MG63 (cell line): ENCODE measurements at places on chromosomes 16 and 17. TPM values are rescaled to one million over a fixed set of nuclear protein-coding genes. Genes with fewer than 3 reads are reported as not detected.

GRCh38 chr16:46891910-46892309 is 7.7 kb downstream of the GPT2 start:
- DNase-seq: no peak

- DNase-seq: no peak
These were observed 145.8 kb downstream of the CYLD start for GRCh38 chr16:50887500-50888298.

DNA sequence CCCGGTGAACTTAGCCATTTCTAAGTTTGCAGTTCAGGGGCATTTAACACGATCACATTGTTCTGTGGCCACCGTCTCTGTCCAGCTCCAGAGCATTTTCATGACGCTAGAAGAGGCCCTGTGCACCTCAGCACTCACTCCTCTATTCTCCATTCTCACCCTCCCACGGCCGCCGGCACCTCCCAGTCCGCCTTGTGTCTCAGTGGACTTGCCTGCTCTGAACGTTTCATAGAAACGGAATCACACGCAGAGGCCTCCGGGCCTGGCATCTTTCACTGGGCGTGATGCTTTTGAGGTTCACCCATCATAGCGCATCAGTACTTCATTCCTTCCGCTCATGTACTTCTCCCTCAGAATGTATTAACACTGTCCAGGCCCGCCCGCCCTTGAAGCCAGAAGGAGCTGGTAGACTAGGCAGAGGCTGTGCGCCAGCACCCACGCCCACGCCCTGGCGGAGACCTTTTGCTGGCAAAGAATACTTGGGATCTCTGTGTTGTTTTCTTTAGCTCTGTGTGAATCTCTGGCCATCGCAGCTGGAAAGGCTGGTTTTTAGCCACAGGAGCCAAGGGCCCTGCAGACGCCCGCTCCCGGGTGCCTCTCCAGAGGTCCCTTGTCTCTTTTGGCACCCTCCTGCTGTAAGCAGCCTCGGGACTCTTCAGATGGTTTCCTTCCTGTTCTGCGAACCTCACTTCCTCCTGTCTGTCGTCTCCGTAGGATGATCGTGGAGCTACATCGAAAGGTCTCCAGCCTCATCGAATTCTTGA is 23.4 kb upstream of the JPT2 start:
- DNase-seq: peak; percentile 48

GRCh38 chr16:79127766-79128165 is 472.8 kb downstream of the MAF start:
- no peak for DNase-seq

- DNase-seq: no peak
These were observed 5.7 kb downstream of the CCDC102A start for GRCh38 chr16:57530522-57531252.

Gene BAIAP3
- total RNA-seq: 1.1 TPM in 1 of 2 replicates, not detected in the other

Gene KRT33A
- total RNA-seq: not detected in 2 replicates

Gene EXOSC6
- total RNA-seq: 12.2 and 14.3 TPM in 2 replicates

Gene KCNG4
- total RNA-seq: not detected in 2 replicates

Gene MILR1
- total RNA-seq: 5.6 and 19.0 TPM in 2 replicates

Gene DNAH3
- total RNA-seq: not detected in 2 replicates

Gene ANKRD40CL
- total RNA-seq: not detected in 2 replicates

Gene GUCY2D
- total RNA-seq: 0.23 TPM in 1 of 2 replicates, not detected in the other

Gene CWC25
- 19.2 and 21.3 TPM in 2 replicates for total RNA-seq
